ENCODE measurements at places on chromosomes 2 and 18.
A peak's percentile ranks its signal among the peaks of the same experiment; 100 is the strongest.

DNA sequence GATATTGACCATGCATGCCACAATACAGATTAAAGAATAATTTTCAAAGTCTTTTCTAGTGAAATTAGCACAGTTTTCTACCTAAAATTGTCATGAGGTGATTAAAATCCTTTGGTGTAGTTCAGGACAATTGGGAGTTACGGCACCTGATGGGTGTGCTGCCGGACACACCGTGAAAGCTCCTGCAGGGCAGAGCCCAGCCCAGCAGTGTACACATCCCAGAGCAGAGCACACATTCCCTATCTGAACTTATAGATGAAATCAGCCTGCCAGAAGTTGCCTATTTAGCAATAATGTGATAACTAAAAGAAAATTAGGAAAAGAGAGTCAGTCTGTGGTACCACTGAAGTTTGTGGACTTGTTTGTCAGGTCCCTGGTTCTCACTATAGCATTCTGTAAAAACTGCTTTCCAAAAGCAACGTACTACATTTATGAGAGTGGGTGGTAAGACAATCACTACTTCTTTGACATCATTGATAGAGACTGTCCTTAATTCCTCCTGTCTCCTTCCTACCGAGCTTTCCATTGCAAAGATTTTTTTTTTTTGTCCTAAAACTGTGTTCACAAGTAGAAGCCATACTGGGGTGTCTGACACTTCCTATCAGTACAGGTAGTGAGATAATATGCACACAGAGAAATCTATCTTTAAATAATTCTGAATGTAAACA is 3.4 kb downstream of the CYTIP start:
- peak; percentile 47 for DNase-seq

- DNase-seq: no peak
Observed at GRCh38 chr18:68035774-68036522, 519.4 kb upstream of the DSEL start.

DNA sequence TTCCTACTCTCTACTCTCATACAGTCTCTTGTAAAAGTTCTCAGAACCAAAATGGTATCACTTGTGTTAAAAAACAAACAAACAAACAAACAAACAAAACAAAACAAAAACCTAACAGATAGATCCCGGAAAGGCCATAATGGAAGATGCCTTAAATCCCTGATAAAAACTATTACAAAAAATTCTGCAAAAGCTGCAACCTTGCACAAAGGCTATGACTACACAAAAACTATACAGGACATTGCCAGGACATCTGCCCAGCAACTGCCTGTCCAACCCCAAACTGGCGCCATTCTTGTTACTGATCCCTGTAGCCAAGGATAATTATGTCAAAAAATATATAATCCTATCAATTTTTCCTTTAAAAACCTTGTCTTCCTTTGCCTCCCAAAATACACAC is 36.3 kb upstream of the LONRF2 start:
- no peak for DNase-seq

GRCh38 chr18:25231327-25231691 is 120.7 kb downstream of the ZNF521 start:
- DNase-seq: no peak

- DNase-seq: no peak
Observed at GRCh38 chr2:1136067-1136466, 185.4 kb downstream of the SNTG2 start.

- no peak for DNase-seq
Observed at GRCh38 chr2:4831751-4832150, 860.4 kb upstream of the SOX11 start.

GRCh38 chr18:79440316-79441110 is 44.8 kb downstream of the NFATC1 start:
- no peak for DNase-seq

DNA sequence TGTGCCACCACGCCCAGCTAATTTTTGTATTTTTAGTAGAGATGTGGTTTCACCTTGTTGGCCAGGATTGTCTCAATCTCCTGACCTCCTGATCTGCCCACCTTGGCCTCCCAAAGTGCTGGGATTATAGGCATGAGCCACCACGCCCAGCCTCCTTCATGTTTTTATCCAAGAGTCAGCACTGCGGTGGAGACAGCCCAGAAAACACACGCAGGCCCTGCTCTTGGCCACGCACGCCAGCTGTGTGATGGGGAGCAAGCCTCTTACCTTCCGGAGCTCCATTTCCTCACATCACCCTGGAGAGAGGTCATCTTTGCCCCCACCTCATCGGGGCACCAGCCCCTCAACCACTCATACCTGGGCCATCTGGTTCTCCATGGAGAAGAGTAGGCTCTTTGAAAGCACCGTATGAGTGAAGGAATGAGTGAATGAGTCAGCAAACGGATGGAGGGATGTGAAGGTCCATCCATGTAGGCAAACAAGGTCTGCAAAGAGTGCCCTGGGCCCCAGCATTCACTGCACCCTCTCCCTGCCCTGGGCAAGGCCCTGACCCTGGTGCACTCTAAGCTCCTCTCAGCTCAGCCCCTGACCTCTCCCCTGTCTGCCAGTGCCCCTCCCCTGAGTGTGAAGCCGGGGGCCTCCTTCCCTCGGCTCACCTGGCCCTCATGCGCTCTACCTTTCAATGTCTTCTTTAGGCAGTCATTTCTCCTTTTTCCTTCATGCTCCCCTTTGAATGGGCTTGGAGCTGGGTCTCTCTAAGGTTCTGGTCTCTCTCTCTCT is 7.4 kb downstream of the GYPC start:
- no peak for DNase-seq

- DNase-seq: no peak
Observed at GRCh38 chr2:63581298-63581961, 6.8 kb downstream of the WDPCP start.

- no peak for DNase-seq
Observed at GRCh38 chr18:28176948-28177827, at the start of gene CDH2. TSS of gene CDH2 (minus strand) at chr18:28177130. CDS start at chr18:28177022, 108 bp downstream.

DNA sequence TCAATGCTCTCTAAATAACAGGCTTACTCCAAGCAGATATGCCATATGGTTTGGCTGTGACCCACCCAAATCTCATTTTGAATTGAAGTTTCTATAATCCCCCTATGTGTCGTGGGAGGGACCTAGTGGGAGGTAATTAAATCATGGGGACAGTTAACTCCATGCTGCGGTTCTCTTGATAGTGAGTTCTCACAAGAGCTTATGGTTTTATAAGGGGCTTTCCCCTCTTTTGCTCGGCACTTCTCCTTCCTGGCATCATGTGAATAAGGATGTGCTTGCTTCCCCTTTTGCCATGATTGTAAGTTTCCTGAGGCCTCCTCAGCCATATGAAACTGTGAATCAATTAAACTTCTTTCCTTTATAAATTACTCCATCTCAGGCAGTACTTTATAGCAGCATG is 302.7 kb upstream of the ZC3H15 start:
- no peak for DNase-seq

DNA sequence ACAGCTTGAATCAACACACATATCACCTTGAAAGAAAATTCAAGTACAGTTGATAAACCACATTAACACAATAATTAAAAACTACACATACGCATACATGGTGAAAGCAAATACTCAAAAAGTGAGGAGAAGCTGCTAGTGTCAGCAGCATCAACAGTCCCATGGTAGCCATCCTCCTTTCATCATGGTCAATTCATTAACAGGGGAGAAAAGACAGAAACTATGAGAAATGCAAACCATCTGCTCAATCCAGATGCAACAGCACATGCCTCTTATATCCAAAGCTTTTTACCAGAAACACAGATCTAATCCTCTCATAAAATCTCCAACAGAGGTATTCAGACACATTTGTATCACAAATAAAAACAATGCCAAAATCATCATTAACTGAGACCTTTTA is 81.9 kb upstream of the CHRNA1 start:
- no peak for DNase-seq

GRCh38 chr2:119059287-119059686 is 99.3 kb downstream of the C1QL2 start:
- DNase-seq: no peak

GRCh38 chr2:70420143-70420542 is 118.3 kb upstream of the FAM136A start:
- DNase-seq: no peak

DNA sequence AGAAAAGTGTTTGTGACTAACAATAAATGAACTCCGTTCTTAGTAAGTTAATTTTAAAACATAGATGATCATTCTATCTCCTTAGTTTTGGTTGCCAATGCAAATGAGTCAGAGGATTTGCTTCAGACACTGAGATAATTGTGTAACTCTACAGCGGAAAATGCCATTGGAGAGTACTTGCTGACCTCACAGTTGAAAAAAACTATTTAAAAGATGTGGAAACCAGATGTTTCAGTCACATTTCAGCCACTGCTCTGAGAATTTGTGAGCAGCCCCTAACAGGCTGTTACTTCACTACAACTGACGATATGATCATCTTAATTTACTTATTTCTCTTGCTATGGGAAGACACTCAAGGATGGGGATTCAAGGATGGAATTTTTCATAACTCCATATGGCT is at the start of gene TNFAIP6:
TNFAIP6 (plus strand) TSS at position 234 of the 400 bp plus-strand sequence; CDS start at position 309, 75 bp downstream.
- no peak for DNase-seq

DNA sequence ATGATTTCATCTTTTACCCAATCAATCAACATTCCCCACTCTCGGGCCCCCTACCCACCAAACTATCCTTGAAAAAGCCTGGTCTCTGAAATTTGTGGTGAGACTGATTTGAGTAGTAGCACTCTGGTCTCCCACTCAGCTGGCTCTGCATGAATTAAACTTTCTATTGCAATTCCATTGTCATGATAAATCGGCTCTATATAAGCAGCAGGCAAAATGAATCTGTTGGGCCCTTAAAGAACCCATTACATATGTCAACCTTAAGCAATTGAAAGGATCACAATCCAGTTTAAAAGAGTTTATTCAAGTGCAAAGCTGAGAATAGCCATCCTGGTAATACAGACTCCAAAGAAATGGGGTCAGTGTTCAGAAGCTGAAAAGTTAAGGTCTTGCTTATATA is 68.2 kb downstream of the NEURL3 start:
- DNase-seq: no peak

DNA sequence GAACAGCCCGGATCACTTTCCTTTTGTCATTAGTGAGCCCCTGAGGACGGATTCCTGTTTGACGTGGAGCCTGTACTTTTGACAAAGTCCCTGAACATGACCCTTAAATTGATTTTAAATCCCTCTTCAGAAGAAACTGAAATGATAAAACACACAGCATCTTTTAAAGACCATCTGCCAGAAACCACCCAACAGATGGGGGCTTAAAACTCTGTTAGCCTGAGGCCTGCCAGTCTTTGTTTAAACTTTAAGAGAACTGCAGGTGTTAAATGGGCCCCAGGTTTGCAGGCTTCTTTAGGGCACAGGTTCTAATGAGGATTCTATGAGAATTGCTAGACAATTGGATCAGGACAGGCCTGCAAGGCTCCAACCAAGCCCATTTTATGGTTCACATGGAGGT is 177.9 kb downstream of the ALK start:
- DNase-seq: no peak

DNA sequence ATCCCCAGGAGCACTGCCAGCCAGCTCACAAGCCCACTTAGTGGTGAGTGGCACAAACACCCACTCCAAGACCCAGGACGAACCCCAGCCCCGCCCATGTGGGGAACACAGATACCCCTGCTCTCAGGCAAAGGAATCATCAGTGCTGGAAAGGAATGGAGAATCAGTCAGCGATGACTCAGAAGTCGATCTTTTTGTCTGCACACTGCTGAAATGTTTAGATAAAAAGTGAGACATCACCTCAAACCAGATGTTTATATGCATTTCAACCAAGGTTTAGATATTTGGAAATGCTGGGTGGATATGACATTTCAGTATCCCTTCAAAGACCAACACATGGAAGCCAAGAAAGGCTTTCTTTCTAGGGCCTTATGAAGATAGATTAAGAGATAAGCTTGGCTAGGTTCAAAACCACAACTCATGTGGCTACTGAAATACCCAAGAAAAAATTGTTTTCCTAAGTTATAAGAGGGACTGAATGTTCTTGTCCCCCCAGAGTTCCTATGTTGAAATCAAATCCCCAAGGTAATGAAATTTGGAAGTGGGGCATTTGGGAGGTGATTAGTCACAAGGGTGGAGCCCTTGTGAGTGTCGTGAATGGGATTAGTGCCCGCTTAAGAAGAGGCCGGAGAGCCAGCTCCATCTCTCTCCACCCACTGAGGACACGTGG is 43.7 kb downstream of the POU3F3 start:
- no peak for DNase-seq

GRCh38 chr2:177239932-177240630 is 24.4 kb downstream of the NFE2L2 start:
- DNase-seq: peak; percentile 65

GRCh38 chr2:237264480-237265219 is 149.3 kb downstream of the COL6A3 start:
- no peak for DNase-seq

GRCh38 chr2:43460174-43460546 is 135.7 kb downstream of the THADA start:
- DNase-seq: no peak

- no peak for DNase-seq
Observed at GRCh38 chr18:36905571-36905970, 76.6 kb downstream of the KIAA1328 start.

- DNase-seq: no peak
Observed at GRCh38 chr18:51726614-51727013, 529.1 kb upstream of the MEX3C start.

- DNase-seq: no peak
Observed at GRCh38 chr2:85806358-85807118, 52.7 kb downstream of the ATOH8 start.

- DNase-seq: no peak
Observed at GRCh38 chr2:141927536-141927935, 203.3 kb downstream of the LRP1B start.

DNA sequence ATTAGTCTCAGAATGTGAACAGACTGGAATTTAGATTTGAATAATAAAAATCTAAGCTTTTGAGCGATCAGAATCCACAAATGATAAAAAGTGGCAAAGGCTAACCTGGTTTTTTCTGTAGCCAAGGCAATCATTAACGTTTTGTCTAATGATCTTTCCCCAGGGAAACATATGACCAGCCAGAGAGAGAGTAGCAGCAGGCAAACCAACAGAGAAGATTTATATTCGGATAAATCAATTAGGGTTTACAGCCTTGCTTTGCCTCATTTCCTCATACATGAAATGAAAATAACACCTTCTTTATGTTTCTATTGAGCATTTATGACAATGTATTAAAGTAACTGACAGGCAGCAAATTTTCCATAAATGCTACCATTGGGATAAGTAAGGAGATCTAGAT is 14.5 kb downstream of the TIA1 start:
- DNase-seq: no peak

DNA sequence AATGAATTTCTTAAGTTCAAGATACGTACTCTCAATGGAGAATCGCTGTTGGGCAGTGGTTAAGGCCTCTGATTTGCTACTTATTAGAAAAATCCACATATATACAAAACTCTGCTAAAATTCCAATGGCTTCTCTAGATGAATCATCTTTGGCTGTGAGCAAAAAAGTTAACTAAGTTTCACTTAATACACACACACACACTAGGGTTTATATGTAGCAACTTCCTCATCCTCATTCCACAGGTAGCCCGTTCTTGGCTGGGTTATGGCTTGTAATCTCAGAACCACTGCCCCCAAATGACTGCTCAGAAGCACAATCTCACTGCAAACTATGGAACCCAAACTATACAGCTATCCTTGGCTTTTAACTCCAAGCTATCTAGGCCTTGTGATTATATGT is 99.7 kb downstream of the SMAD2 start:
- no peak for DNase-seq

Measured in CD4-positive, alpha-beta T cell treated with Interleukin-10 for 1 hour (primary cell).